ENCODE measurements at places on chromosomes 6 and 20.

DNA sequence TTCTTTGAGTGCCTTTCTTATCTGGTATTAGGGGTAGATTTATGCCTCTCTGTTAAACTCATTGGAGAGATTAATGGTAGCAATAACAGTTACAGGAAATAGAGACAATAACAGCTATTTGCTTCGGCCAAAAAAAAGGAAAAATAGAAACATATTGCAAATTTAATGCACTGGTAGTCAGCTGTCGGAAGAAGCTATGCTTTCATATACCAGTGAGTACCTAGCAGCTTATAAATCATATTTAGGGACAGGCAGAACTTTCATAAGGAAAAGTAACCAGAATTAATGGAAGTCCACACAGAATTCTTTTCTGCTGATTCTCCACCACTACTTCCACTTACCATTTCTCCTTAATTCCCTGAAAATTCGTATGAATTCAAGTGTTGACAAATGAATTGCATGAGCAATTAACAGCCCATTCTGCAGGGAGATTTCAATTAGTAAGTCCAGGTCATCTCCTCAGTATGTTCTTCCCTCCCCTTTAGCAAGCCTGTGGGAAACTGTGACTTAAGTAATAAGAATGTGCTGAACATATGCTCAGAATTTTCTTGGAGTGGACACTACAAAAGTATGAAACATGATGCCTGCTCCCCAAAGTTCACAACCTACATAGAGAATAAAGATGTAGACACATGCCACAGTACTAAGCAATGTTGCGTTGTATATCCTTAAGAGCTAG is 196.7 kb upstream of the KCNQ5 start:
- no peak for DNase-seq

DNA sequence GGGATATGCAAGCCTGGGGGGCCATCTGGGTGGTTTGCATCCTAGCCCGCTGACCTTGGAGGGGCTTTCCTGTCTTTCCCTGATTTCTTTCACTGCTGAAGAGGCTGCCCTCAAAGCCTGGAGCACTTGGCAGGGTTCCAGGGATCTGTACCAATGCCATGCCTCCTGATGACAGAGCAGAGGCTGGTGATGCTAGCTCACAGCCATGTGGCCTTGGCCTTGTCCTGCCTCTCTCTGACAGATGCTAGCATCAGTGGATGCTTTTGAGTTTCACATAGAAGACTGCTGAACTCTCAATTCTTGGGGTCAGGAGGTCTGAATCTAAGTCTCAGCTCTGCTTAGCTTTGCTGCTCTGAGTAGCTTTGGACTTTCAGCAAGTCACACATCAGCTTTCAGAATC is 21.9 kb upstream of the RREB1 start:
- DNase-seq = no peak

DNA sequence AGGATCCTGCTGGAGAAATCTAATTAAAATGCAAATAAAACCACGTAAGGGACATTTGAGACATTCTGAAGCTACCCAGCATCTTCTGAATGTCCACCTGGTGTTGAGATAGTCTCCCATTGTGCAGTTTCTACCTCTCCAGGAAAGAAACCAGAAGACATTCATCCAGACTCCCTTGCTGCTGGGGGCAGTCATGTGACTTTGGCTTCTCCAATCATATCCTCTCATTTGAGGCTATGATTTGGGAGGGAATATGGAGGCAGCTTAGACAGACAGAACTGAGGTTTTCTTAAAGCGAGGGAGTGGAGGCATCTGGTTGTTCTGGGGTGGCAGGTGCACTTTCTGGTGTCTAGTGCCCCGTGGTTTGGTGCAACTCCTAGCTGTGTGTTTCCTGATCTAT is 315.2 kb upstream of the SULF2 start:
- DNase-seq = no peak

GRCh38 chr6:12249541-12250382 is 40.4 kb upstream of the EDN1 start:
- no peak for DNase-seq

- DNase-seq = peak; percentile 73
These were observed 22.0 kb upstream of the SLC2A12 start for GRCh38 chr6:134074151-134075055.

DNA sequence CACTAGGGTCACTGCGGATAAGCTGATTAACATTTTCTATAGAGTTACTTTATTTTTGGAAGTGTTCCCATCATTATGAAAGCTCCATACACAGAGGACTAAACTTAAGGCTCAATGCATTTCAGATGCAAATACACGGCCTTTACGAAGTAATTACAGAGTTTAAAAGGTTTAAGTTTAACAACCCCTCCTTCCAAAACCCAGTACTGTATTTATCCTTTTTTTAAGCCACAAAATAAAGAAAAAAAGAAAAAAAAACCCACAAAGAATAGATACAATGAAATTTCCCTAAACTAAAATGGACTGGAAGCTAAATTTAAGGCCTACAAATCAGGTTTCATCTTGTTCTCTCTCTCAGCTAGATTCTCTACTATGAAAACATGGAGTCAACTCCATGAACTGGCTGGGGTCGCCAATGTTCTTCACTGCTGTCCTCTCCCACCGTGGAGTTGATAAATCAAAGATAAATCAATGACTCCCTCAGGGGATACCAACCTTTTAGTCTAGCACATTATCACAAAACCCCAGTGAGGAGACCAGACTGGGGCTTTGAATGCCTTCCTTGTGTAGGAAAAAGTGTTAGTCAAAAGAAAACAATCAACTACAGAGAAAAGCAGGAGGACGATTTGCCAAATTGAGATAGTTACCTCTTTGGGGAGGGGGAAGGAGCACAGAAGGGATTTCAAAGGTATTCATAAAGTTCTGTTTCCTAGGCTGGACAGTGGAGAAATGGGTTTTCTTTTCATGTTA is 52.5 kb downstream of the TNFRSF21 start:
- no peak for DNase-seq

DNA sequence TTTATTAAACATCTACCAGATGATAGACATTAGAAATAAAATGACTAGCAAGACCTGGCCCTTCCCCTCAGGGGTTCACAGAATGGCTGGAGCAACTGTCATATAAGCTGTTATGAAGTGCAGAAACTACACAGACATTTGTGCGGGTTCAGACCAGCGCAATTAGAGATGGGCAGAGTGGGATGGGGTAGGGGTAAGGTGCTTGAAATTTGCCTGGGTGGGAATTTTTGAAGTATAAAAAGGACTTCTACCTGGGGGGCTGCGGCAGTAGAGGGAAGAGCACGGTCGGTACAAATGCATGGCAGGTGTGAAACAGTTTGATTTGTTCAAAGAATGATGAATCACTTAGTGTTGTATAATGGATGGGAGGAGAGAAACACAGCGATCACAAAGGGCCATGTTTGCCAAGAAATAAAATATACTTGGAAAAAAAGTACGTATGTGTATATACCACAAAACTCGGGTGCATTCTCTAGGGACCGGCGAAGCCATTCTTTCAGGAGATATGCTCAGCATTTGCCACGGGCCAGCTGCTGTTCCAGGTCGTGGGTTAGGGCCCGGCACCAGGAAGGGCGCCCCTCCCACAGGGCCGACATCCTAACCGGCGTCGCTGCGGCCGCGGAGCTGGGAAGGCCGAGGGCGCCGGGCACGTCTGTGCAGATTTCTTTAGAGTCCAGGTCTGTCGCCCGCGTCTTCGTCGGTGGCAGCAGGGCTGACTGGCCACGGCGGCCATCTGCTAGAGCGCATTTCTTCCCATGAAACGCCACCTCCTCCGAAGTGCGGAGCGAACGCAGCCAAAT is 809 bp upstream of the NOL7 start:
- no peak for DNase-seq

DNA sequence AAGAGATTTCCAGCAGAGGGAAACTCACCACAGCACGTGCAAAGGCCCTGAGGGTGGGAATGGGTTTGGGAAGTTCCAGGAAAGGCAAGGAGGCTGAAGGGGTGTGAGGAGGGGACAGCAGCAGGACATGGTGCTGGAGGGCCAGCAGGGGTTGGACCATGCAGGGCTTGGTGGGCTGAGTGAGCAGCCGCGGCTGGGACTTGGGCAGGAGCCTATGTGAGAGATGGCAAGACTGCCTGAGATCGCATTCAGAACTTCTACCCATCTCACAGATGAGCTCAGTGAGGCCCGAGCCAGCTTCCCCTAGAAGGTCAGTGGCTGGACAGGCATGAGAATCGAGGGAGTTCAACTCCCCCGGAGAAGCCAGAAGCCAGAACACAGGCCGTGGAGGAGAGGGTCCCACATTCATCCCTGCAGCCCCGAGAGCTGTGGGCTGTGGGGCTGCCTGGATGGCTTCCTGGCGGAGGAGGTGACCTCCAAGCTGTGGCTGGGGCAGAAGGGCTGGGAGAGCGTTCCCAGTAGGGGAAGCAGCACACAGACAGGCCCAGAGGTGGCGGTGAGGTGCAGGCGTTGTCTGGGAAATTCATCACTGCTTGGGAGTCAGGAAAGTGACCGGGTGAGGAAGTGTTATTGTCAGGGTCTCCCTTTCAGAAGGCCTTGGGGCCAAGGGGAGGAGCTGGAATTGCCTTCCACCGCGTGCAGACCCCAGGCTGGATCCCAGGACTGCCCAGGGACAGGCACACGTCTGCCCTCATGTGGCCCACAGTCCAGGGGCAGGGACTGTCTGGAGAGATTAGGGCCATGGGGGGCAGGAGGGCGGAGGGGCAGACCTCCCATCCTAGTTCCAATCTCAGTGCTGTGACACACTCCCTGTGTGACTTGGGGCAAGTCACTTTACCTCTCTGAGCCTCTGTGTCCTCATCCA is 103.8 kb downstream of the CEBPB start:
- no peak for DNase-seq

- DNase-seq = no peak
These were observed 89.8 kb downstream of the ATRN start for GRCh38 chr20:3560578-3560977.

DNA sequence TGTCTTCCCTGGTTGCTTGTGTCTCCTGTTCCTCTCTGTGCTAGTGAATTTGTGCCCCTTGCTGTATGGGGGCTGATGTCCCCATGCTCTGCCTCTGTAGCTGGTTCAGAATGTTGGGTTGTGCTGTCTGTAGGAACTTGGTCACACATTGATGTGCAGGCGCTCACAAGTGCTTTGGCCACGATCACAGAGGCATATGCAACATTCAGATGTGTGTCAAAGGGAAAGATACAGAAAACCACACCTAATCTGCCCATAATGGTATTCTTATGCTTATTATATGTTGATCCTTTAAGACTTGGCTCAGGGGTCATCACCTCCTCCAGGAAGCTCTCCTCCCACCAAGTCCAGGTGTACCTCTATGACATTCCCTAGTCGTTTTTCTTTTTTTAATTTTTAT is 17.1 kb upstream of the DHX35 start:
- DNase-seq = no peak

All from NCI-H1436 treated with DMSO at 0.1 percent for 48 hours (cell line).